Kasumi-1 (cell line): ENCODE measurements at places on chromosomes 12 and 14.

GRCh38 chr14:66228267-66228970 lies 257.8 kb upstream of the CCDC196 start:
- DNase-seq: no peak

GRCh38 chr12:66941150-66941549 lies 262.3 kb upstream of the GRIP1 start:
- no peak for DNase-seq

DNA sequence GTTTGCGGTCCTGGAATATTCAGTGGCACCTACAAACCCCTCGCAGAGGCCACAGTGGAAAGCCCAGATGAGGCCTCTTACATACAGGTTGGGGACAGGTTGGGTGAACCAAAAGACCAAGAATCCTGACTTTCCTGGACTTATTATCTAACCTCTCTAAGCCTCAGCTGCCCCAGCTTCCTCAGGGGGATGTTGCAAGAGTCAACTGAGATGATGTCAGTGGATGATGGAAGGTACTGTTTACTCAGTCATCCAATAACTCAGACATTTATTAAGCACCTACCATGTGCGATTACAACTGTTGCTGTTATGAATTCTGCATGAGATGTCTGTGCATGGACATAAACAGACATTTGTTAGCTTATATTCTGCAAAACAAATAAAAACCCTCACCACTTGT lies 72.8 kb downstream of the RFX4 start:
- no peak for DNase-seq

DNA sequence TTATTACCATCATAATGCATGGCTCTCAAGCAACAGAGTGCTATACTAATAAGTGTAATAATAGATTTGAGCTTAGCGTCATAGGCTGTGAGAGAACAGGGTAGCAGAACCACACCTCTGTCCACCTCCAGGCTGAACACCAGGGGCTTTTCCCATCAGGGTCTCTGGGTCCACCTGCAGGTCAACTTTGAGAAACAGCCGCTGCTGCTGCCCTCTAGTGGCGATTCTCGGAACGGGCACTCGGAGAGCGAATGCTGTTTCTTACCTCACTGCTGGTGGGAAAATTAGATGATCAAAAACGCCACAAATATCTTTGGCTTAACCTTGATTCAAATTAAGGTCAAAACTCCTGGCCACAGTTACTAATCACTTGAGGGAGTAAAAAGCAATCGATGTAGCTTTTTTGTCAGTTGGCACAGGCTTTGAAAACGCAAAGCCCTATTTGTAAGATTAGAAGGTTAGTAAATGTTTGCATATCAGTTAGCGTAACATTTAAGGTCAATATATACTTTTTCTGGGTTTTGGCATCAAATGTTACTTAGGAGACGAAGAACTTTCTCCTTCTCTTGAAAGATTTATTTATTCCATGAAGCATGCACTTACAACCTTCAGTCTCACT lies 127.9 kb upstream of the TMEM132D start:
- peak; percentile 37 for DNase-seq
